Upper lobe of left lung (tissue), 6 donors: ENCODE measurements at places on chromosomes 2 and 18. TPM values are rescaled to one million over a fixed set of nuclear protein-coding genes. Genes with fewer than 3 reads are reported as not detected.

The CDH20 gene
- not detected for total RNA-seq

- DNase-seq, result no peak
Measured at GRCh38 chr2:167192833-167193232, 304.6 kb downstream of the XIRP2 start.

GRCh38 chr2:236341721-236342120 lies 77.5 kb upstream of the ASB18 start:
- no peak for DNase-seq

DNA sequence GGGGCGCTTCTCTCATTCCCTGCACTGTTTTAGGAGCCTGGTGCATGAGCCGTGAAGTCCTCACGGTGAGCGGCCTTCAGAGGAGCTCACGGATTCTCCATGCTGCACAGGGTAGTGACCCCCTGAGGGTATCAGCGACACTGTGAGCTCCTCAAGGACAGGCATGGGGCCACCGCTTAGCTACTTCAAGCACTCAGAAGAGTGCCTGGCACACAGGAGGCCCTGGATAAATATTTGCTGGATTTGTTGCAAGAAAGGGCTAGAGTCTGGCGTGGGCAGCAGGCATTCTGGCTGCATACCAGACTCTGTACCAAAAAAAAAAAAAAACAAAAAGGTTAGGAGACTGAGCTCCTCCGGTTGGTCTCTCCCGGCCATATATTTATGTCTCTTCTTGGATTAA lies 5.7 kb upstream of the MBP start:
- no peak for DNase-seq

DNA sequence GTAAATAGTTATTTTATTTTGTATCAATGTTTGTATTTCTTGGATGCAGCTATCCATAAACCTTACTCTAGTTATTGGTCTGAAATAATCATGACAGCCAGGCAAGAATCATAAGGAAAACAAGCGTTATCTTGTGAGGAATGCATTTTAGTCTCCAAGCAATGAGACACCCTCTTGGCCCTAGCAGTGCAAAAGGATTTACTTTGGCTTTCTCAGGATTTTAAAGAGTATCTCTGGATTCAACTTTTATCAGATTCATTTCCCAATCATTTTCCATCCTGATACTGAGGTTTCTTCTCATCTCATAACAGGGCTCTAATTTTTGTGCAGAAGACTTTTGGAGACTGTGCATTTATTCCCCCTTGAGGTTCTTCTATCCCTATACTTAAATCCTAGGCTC lies 480.8 kb downstream of the TMX3 start:
- DNase-seq, result no peak

- no peak for DNase-seq
Measured at GRCh38 chr18:51890762-51891161, 449.2 kb upstream of the DCC start.

DNA sequence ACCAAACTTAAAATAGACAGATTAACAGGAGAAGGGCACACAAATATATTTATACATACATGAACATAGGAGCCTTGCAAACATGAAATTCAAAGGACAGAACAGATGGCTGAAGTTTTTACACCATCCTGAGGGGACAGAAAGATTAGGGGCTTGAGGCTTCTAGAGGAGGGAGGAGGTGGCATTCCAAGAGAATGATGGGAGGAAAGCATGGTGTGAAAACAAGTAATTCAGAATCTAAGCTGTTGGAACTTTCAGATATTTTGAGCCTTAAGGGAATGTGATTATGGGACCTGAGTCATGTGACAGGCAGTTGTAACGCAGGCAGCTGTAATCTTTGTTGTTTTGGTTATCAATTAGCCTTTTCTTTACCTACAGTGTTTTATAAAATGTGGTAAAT lies 225.2 kb upstream of the SPOPL start:
- DNase-seq, result no peak

DNA sequence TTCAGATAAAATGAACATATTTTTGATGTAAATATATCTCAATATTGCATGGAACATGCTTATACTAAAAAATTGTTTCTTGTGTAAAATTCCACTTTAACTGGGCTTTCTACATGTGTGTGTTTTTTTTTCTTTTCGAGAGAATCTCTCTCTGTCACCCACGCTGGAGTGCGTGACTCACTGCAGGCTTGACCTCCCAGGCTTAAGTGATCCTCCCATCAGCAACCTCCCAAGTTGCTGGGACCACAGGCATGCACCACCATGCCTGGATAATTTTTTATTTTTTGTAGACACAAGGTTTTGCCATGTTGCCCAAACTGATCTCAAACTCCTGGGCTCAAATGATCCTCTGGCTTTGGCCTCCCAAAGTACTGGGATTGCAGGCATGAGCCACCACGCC lies 254.6 kb downstream of the LOXHD1 start:
- no peak for DNase-seq
